ENCODE measurements at places on chromosomes 4 and X. TPM values are rescaled to one million over a fixed set of nuclear protein-coding genes. Genes with fewer than 3 reads are reported as not detected.

The DOK7 gene
- total RNA-seq = not detected

The FAM47E gene
- not detected for total RNA-seq

The CXCL9 gene
- total RNA-seq = not detected

The HPGD gene
- 16.5 TPM for total RNA-seq

The PAGE4 gene
- total RNA-seq = not detected

The HELT gene
- total RNA-seq = not detected

The CTAG2 gene
- not detected for total RNA-seq

The CLIC2 gene
- not detected for total RNA-seq

The ADH1B gene
- total RNA-seq = not detected

The CD38 gene
- 88.8 TPM for total RNA-seq

The HMGB2 gene
- total RNA-seq = 891 TPM

The ENPP6 gene
- total RNA-seq = 0.18 TPM

The TACR3 gene
- total RNA-seq = not detected

The CXCL10 gene
- not detected for total RNA-seq

The SUPT20HL1 gene
- total RNA-seq = not detected

The EMCN gene
- total RNA-seq = not detected

The HSPA4L gene
- 0.16 TPM for total RNA-seq

The POLN gene
- 2.4 TPM for total RNA-seq

The FGFR3 gene
- 0.37 TPM for total RNA-seq

The DMD gene
- not detected for total RNA-seq

The ARHGEF38 gene
- not detected for total RNA-seq

The BTC gene
- not detected for total RNA-seq

The TCEAL8 gene
- 35.4 TPM for total RNA-seq

The NONO gene
- 446 TPM for total RNA-seq

The GAGE12G gene
- total RNA-seq = not detected

The BST1 gene
- 0.71 TPM for total RNA-seq

The CCKAR gene
- not detected for total RNA-seq

The TMPRSS11B gene
- total RNA-seq = not detected

The YY2 gene
- total RNA-seq = 2.1 TPM

The PGAM4 gene
- 0.52 TPM for total RNA-seq

The NSUN7 gene
- total RNA-seq = 0.10 TPM

The GJB1 gene
- not detected for total RNA-seq

The GAGE2A gene
- total RNA-seq = not detected

The MAGEB17 gene
- not detected for total RNA-seq

The HHIP gene
- not detected for total RNA-seq

The RXFP1 gene
- total RNA-seq = not detected

The DRD5 gene
- not detected for total RNA-seq

The MORC4 gene
- total RNA-seq = 5.7 TPM

The SFRP2 gene
- total RNA-seq = not detected

The MAGEC3 gene
- not detected for total RNA-seq

The HSFX3 gene
- not detected for total RNA-seq

The ARAP2 gene
- 35.5 TPM for total RNA-seq

The S100P gene
- 8.5 TPM for total RNA-seq

The UGT2B11 gene
- not detected for total RNA-seq

The SORCS2 gene
- not detected for total RNA-seq

The ZNF157 gene
- 0.34 TPM for total RNA-seq

The GPR119 gene
- not detected for total RNA-seq

The CLNK gene
- total RNA-seq = not detected

The CYBB gene
- not detected for total RNA-seq

The BANK1 gene
- total RNA-seq = 0.24 TPM

The ANOS1 gene
- total RNA-seq = not detected

The TENT5D gene
- not detected for total RNA-seq

Measured in activated CD8-positive, alpha-beta T cell treated with anti-CD3 and anti-CD28 coated beads, Interleukin-2, amount 10 ng/mL, durations not matched to agents 7 days and 5 days (primary cell).